NCI-H1417 treated with DMSO at 0.1 percent for 48 hours (cell line): ENCODE measurements at places on chromosomes 2 and 18.
A peak's percentile ranks its signal among the peaks of the same experiment; 100 is the strongest.

DNA sequence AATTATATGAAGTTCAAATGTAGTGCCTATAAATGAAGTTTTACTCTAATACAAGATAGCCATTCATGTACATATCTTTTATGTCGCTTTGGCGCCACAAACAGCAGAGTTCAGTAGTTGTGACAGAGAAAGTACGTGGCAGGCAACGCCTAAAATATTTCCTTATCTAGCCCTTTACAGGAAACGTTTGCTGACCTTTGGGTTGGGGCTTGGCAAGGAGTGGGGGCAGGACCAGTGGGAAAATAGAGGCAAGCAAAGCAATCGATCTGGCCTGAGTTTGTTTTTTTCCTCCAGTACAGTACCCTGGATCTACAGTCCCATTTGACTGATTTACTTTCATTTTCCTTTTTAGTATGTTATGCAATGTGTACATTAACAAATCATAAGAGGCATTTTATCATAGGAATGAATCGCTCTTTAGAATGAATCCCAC, 13.1 kb downstream of the CCDC68 start:
- no peak for DNase-seq

DNA sequence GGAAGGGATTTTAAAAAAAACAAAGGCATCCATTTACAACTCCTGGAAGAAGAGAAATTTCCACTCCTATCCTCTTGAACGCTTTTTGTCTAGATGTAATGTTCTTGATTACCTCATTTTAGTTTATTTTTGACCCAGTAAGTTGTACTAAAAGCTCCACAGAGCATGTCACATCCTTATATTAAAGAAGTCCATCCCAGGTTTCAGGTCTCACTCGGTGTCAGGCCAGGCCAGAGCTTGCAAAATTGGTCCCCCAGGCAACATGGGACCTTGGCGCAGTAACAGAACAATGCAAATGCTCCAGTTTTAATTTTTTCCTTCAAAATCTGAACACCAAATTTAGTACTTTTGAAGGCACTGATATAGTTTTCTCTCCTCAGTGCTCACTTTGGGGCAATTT, 218.4 kb upstream of the REV1 start:
- no peak for DNase-seq

GRCh38 chr2:24872344-24873115, 47.5 kb downstream of the ADCY3 start:
- DNase-seq = no peak

GRCh38 chr18:13566941-13567746, 159.2 kb downstream of the FAM210A start:
- DNase-seq = no peak

GRCh38 chr18:30280861-30281470, 761.6 kb downstream of the DSC3 start:
- peak; percentile 30 for DNase-seq

DNA sequence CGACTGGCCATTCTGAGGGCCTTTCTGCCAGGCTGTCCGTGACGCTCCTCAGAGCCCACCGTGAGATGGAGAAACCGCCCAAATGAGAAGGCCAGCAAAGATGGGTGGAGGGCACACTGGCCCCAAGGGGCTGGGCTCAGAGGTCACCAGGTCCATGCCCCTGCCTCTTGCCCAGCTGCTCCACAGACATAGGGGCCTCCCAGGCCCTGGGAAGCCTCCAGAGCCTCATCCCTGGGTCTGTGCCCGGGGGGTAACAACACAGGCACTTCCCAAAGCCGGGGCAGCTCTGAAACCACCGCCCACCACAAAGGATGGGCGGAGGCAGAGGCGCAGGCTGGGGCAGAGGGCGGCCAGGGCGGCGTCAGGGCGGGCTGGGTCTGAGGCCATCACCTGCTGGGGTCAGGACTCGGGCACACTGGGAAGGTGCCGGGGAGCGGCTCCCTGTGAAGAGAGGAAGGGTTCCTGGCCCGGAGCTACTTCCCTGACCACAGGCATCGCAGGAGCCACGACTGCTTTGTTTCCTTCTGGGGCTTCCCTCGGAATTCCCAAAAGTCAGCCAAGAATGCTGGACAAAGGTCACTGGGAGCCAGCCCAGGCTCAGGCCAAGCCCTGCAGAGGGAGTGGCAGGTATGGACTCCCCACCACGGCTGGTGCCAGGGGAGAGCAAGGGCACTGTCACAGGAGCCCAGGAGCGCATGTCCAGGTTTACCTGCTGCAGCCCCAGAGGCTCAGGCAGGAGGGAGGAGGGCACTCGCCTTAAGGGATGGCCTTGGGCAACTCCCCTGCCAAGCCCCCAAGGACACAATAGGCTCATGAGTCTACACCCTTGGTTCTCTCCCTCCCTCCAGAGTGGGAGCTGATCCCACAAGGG, 9.4 kb downstream of the CYP26B1 start:
- DNase-seq = no peak

DNA sequence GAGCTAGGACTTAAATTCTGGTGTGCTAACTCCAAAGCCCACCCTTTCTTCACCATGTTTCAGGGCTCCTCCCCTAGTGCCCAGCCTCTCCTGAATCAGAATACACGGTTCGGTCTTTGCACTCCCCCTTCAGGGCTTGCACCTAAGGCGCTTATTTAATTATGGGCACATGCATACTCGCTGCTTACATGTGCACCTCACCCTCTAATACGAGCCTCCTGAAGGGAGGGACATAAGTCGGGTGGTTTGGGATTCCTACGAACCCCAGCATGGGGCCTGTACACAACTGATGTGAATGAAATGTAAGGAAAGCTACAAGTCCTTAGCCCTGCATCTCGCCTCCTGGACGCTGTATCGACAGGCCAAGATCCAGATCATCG, 435 bp downstream of the IFT172 start:
- no peak for DNase-seq
